ENCODE measurements at places on chromosomes 3 and 15.

DNA sequence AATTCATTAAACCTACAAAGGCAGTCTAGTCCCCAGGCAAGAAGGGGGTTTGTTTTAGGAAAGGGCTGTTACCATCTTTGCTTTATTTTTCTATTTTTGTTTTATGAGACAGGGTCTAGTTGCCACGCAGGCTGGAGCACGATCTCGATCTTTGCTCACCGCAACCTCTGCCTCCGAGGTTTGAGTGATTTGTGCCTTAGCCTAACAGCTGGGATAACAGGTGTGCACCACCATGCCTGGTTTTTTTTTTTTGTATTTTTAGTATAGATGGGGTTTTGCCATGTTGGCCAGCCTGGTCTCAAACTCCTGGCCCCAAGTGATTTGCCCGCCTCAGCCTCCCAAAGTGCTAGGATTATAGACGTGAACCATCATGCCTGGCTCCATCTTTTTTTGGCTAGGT is 4.9 kb downstream of the HIGD1A start:
- DNase-seq, result no peak

DNA sequence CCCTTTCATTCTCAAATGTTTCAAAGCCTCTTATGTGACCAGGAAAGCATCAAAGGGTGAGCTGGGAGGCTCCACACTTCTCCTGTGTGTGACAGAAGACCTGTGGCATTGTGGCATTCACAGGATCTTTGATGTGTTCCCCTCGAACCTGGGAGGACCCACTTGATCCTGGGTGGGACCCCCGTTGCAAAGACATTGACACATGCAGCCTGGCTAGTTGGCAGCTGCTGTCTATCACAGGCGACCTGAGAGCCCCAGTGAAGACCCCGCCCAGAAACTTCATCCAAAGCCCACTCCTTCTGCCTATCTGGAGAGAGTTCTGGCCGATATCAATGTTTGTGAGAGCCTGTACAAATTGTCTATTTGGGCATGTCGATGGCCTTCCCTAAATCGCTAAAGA is 140.4 kb upstream of the ATP2B2 start:
- no peak for DNase-seq

- DNase-seq, result no peak
Measured at GRCh38 chr3:7779331-7779730, 722.3 kb upstream of the LMCD1 start.

GRCh38 chr3:133457465-133458067 is 57.7 kb downstream of the BFSP2 start:
- DNase-seq, result no peak

GRCh38 chr3:136258199-136258598 is 8.1 kb downstream of the PCCB start:
- no peak for DNase-seq
